ENCODE measurements at places on chromosomes 16 and 17.

DNA sequence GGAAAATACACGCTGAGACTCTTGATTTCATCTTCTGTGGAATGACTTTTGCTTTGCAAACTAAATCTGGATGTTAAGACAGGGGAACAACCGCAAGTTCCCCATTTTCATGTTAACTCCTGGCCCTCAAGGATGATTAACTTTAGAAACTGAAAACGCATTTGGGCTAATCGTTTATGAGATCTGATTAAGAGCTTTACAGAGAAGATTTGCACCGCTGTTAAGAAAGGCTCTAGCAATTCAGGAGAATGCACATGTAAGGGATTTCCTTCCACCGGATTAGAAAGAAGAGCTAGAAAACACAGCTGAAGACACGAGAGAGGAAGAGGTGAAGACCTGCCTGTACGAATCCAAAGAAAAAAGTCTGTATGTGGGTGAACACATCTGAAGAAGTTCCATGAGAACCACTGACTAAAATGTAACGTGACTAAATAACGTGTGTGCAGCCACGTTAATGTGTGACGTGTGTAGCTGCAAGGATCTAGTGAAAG lies 106.4 kb downstream of the YPEL2 start:
- DNase-seq, result no peak

DNA sequence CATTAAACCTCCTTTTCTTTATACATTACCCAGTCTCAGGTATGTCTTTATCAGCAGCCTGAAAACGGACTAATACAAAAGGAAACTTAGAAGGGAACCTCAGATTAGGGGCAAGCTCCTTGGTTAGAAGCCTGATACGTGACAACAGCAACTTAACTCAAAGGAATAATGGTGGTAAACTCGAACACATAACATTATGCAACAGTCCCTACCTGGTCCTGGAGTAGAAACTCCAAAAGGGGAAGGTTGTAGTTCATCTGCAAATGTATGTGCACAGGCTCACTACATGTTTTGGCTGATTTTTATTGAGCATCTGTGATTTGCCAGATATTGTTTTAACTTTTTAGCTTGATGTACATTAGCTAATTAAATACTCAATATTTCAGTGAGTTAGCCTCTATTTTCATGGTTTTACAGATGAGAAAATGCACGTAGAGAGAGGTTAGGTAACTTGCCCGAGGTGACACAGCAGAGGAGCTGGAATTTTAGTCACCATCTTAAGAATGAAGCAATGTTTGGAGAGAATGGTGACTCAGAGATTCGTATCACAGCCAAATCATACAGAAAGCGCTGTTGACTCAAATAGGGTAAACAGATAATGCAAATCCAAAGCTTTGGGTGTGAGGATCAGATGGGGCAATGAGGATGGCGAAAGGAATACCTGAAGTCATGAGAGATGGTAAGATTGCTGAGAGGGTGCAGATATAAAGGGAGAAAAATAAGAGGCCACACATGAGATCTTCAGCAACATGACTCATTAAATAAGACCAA lies 194.9 kb upstream of the RBFOX1 start:
- DNase-seq, result no peak

DNA sequence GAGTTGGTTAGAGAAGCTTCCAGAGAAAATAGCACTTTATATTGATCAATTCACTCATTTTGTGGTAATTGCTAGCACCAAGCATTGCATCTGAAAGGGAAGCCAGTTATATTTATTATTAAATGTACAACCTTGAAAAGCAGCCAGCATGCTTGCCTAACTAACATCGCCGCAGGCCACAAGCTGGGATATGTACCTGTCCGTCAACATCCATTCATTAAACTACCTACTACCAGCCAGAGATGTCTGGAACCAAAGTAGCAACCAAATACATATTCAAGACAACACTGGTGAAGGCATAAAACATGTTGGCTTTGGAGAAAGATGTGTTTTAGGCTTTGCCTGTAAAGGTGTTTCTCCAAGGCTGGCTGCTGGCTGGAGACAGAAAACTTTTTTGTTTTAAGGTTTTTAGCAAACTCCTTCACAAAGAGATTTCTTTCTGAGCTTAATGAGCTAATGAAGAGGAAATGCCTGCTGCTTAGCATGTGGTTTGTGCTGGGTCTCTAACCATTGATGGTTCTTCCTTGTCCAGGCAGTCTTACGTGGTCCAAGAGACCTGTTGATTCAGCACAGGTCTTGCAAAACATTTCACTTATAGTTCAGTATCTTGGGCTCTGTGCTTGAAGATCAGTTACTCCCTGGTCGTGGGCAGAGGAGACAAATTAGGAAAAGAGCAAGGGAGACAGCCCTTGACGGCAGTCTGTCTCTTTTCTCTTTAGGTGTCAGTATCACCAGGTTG lies 3.1 kb downstream of the ITPRIPL2 start:
- no peak for DNase-seq

GRCh38 chr16:27967169-27967568 lies 96.3 kb downstream of the GSG1L start:
- no peak for DNase-seq

DNA sequence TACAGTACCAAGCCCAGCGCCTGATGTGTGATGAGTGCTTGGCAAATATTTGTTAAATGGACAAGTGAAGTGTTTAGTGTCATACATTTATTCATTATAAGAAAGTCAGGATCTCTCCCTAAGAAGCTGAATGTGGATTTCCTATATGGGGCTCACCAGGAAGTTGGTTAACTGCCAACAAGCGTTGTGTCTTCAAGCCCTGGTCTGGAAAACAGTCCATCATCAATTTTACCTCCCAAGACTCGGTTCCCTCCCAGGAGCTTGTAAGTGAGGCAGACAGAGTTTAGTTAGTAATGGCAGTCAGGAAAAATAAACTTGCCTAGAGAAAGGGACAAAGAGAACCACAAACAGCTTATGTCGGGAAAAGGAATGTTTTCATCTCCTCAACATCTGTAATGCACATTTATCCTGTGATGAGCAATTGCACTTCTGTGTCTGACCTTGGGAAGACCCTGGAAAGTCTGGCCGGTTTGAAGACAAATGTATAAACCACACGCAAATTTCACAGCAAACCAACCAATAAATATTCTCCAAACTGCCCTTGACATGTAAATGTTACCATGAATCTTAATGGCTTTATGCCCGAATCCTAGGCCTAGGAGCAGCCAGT lies 28.3 kb downstream of the C16orf95 start:
- no peak for DNase-seq

- DNase-seq, result no peak
Measured at GRCh38 chr17:1144162-1144561, 35.6 kb downstream of the ABR start.

DNA sequence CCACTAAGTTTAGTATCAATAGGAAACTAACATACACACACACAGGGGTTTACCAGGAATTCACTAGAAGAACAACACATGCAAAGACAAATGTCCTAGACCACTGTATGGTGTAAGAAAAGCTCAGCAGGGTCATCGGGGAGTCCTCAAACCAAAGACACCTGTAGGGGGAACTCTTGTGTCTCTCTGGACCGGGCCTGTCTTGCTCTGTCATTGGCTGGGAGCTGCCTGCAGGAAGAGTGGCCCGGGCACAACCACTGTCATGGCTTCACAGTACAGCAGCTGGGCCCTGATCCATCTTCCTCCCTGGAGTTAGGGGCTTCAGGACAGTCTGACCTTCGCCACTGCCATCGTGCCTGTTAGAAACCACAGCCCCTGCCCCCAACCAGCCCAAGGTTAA lies 263.6 kb upstream of the DYNLRB2 start:
- DNase-seq, result no peak

DNA sequence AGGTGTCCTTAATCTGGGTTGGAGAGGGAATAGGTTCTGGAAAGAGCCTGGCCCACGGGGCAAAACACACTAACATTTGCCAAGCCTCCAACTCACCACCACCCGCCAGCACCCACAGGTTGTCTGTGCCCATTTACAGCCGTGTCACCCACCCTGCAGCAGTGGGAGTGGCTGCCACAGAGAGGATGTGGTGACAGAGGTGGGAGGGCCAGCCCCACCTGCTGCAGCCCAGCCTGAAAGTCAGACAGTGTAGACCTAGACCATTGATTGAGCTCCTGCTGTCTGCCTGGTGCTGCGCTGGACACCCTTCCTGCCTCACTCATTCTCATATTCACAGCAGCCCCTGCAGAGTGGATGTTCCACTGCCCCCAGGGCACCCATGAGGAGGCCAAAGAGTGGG lies 44.7 kb downstream of the IL21R start:
- peak; percentile 82 for DNase-seq

DNA sequence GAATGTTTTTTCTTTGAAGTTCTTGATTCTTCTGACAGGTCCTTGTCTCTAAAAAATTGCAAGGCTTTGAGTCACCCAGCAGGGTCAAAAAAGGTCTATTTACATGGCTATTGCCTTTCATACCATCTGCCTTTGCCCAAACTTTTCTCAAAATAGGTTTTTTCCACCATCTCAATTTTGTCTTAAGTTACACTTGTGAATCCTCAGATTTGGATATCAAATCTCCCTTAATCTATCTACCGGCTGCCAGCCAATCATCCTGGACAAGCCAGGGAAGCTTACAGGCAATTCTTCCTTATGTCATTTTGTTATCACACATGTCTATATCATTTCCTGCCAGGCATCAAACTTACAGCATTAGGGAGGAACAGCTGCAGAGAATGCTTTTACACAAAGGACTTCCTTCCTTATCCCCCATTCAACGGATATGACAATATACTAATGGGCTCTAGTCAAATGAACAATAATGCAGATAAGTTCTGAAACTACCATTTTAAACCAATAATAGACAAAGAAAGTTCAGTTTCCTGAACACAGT lies 104.1 kb upstream of the CORO6 start:
- no peak for DNase-seq

DNA sequence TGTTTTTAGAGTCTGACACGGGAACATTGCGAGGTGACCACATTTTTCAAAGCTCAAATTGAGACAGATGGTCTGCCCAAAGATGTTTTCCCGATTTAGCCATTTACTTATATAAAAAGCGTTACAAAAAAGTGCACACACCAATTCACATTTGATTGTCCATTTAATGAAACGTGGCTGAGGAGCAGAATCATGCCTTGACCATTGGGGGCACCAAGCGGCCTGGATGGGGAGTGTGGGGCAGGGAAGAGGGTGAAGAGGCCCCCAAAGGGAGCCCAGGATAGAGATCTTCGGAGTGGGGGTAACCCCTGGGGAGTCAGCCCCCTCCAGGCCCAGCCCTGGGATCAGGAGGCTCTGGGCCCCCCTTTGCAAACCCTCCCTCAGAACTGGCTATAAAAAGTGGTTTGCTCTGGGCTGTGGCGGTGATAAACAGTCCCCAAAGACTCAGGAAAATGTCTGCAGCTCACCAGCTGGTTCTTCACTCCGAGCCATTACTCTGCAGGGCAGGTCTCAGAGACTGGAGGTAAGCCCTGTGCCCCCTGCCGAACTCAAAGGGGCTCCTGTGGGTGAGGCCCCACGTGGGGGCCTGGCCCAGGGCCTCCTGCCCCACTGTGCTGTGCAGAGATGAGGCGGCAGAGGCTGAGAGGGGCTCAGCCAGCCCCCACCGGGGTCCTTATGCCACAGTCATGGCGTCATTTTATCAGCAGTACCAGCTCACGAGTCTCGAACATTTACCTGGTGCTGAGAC lies 105.9 kb upstream of the SEC14L1 start:
- no peak for DNase-seq

DNA sequence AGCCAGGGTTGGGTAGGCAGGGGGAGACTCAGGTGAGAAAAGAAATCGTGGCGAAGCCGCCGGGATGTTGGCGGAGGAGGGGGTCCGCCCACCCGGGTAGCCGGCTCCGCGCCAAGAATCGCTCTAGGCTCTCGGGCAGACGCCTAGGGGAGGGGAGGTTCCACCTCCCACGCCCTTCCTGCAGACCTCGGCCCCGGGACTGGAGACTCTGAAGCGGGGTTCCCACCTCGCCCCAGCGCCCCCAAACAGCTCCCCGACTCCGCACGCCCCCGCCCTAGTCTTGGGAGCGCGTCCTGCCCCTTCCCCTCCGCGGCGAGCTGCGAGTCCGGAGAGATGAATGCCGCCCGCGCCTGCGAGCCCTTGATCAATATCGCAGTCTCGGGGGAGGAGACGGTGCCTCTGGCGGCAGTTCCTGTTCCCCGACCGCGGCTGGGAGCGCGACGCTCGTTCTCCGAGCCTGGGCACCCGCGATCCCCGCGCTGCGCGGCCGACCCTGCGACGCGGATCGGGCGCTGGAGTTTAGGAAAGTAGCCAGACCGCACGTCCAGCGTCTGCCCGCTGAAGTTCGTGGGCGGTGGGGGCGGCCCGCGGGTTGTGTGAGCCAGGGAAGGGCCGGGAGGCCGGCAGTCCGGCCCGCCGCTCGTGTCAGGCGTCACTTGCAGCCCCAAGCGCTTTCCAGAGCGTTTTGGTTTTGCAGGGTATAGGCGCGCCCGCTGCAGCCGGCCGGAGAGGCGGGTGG lies 790 bp downstream of the CRHR1 start:
- no peak for DNase-seq

- DNase-seq, result no peak
Measured at GRCh38 chr17:34601416-34601815, 22.0 kb downstream of the TMEM132E start.

DNA sequence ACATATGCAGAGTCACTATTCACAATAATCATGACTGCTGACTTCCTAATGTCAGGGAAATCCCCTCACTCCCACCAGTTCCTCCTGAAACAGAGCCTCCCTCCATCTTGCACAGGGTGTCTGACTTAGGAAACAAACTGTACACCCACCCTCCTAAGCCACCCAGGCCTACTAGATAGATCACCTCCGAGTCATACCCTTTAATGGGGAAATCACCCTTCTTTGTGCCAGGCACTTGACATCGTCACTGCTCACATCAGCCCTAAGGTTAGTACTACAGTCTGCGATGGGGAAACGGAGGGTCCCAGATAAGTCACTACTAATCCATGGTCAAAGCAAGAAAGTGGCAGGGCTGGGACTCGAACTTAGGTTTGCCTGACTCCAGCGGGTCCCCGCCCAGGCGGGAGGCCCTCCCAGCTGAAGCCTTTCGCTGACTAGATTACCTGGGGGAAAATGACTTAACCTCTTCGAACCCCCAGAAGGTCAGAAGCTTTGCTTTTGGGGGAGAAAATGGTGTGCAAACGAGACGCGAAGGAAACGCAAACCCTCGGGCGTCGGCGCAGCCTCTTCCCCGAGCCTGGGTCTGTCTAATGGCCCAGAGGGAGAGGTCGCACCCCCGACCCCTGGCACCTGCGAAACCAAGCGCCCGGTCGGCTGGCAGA lies 3.4 kb upstream of the MLLT6 start:
- DNase-seq, result peak; percentile 62

GRCh38 chr17:71361656-71362450 lies 759.0 kb upstream of the SOX9 start:
- no peak for DNase-seq

- DNase-seq, result no peak
Measured at GRCh38 chr16:57413733-57414132, 9.2 kb downstream of the CCL17 start.

- no peak for DNase-seq
Measured at GRCh38 chr16:85943711-85944110, 44.7 kb downstream of the IRF8 start.

DNA sequence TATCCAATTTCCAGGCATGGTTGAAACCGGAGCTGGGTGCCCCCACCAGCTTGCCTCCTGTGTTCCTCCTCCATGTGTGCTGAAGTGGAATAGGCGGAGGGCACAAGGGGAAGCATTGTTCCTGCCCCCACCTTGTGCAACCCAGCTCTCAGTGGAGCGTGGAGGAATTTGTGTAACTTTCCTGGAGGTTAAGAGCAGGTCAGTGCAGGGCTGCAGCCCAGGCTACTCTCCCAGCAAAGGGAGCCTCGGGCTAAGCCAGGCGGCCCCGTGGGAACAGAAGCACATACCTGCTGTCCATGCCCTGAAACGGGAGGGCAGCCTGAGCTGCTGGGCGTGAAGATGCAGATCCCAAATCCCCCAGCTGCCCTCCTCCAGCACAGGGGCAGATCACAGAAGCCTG lies 158.8 kb upstream of the LHX1 start:
- DNase-seq, result no peak

All from effector memory CD4-positive, alpha-beta T cell (primary cell).